CD4-positive, alpha-beta T cell treated with Interleukin-4 for 1 hour (primary cell): ENCODE measurements at places on chromosomes 11 and 22.

DNA sequence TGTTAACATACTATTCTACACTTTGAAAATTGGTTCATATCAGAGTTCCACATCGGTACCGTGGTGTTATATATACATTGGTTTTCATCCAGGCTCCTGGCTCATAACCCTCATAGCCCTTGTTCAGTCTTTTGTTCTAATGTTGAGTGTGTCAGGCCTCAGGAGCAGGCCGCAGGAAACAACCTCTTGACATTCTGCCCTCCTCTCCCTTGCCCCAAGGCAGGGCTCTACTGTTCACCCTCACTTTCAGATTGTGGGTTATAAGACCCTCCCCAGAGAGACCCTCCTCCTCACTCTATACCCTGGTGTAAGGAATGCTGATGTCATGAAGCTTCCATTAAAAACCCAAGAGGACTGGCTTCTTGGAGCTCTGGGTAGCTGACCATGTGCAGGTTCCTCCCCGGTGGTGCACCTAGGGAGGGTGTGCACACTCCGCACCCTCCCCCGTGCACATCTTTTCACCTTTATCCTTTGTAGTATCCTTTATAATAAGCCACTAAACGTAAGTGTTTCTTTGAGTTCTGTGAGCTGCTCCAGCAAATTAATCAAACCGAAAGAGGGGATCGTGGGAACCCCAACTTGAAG lies 12.1 kb downstream of the SSH3 start:
- DNase-seq, result no peak

GRCh38 chr11:1168256-1168655 lies 10.5 kb downstream of the MUC5AC start:
- DNase-seq, result no peak

DNA sequence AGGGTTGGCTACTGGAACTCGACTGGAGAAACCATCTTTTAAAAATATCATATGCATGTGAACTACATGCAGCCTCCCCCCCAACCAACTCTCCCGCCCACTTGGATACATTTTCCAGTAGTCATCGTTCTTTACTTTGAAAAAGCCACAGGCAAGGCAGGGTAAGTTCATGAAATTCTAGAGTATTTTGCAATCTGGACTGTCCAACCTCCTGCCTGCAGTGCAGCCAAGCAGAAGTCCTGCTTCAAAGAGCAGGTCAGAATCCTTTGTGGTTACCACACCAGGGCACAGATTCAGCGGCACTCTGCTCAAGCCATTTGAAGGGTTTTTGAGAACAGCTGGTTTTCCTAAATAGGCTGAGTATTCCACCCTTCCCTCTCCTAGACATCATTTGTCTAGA lies 12.1 kb downstream of the ELF5 start:
- DNase-seq, result no peak

DNA sequence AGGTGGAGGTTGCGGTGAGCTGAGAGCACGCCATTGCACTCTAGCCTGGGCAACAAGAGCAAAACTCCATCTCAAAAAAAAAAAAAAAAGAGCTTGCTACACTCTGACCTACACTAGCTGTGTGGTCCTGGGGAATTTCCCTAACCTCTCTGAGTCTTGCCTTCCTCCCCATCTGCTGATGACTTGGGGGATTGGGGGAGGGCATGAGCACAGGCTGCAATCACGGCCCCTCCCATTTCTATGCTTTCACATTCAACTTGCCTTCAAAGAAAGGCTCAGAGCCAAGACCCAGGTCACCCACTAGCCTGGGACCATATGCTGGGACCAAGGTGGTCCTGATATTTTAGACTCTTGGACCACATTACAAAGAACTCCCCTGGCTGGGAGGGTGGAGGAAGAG lies 39.8 kb upstream of the TEF start:
- DNase-seq, result no peak

- DNase-seq, result peak; percentile 80
These were observed 46.4 kb downstream of the CD82 start for GRCh38 chr11:44611687-44612434.

- DNase-seq, result no peak
These were observed 231.0 kb downstream of the DDX10 start for GRCh38 chr11:108895579-108896480.

DNA sequence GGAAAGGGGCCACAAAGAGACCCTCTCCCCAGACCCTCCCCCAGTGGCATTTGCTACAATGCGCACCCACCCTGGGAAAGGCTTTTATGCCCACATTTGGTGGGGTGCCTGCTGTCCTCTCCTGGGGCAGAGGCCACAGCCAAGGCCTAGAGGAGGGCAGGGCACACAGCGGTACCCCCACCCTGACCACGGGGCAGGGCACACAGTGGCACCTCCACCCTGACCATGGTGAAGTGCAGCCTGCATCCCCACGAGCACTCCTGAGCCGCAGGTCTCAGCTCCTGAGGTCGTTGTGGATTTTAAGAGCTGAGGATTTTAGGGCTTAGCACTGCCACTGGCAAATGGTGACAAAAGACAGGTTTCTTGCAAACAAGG lies 34.1 kb downstream of the CERK start:
- no peak for DNase-seq

GRCh38 chr22:28980326-28980725 lies 81.3 kb downstream of the C22orf31 start:
- no peak for DNase-seq

DNA sequence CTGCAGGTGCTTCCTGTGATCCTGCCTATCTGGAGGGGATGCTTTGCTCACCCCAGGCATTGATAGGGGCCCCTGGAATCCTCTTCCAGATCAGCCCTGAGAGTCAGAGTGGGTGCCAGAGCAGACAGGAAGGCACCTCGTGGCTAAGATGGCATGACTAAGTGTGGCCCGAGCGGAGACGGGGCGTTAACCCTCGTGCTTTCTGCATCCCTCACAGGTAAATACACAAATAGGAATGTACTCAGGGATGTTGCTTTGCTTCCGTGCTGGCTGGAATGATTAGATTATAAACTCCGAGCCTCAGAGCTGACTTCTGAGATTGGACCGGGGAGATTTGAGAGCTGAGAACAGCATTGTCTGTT lies 312.7 kb upstream of the B3GAT1 start:
- DNase-seq, result no peak

DNA sequence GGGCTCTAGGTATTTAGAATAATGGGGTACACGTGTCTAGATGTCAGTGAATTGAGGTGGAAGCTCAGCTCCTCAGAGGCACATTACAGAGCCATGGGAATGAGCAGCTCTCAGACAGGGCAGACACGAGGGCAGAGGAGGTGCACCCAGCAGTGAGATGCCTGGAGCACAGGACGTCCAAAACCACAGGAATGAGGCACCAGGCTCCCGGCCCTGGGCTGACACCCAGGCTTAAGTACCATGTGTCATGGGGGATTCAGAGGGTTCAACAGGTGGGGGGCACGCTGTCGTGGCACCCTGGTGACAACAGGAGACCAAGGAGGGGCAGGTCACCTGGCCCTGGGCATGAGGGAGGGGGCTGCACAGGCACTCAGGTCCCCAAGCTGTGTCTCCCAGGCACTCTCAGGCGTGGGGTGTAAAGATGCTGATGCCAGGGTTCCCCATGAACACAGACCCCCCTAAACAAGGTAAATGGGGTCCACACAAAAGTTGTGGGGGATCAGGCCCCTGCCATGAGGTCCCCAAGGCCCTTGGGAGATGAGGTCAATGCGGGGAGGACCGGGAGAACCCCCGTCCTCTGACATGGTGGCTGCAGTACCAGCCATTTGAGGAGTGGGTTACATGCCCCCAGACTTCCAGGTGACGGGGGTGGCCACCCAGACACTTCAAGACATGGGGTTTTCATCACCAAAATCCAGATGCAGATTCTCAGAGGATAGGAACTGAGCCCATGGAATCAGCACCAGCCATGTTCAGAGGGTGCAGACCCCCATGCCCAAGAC lies 5.6 kb upstream of the SYT8 start:
- DNase-seq, result no peak

DNA sequence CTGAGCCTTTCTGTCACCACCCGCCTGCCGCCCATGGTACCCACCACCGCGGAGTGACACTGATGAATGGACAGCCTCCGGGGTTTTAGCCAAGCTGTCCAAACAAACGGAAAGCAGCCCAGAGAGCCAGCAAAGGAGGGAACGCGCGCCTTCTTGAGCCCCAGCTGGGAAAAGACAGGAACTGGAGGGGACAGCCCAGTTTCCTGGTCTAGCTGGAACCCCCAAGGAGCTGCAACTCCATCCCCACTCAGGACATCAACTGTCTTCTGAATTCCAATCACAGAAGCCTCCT lies 33.7 kb downstream of the SHISAL1 start:
- DNase-seq, result no peak

DNA sequence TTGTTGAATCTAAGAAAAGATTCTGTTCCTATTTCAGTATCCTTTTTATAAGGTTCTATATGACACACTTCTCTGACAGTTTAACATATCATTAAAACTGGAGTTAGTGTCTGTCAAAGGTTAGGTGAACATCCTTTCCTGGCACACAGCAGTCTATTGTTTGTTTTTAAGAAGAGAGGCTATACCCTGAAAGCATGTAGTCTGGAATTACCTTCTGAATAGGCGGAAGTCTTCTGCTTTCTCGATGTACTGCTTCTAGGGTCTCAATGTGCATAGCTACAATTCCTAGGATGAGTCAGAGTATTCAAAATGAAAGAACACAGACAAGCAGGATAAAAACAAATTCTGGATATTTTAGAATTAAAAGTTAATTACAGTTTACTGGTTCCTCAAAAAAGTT lies 188.6 kb downstream of the SWAP70 start:
- no peak for DNase-seq

- no peak for DNase-seq
These were observed 14.8 kb downstream of the PIWIL4 start for GRCh38 chr11:94581926-94582325.

- no peak for DNase-seq
These were observed 441.8 kb downstream of the TBC1D22A start for GRCh38 chr22:47204002-47204979.

- no peak for DNase-seq
These were observed 224.8 kb upstream of the RAG2 start for GRCh38 chr11:36822829-36823228.

- DNase-seq, result no peak
These were observed 1.4 kb downstream of the MOV10L1 start for GRCh38 chr22:50091092-50091768.

GRCh38 chr11:88494848-88495247 lies 157.3 kb upstream of the CTSC start:
- no peak for DNase-seq

- DNase-seq, result no peak
These were observed 330.1 kb upstream of the PLET1 start for GRCh38 chr11:112590764-112591163.

DNA sequence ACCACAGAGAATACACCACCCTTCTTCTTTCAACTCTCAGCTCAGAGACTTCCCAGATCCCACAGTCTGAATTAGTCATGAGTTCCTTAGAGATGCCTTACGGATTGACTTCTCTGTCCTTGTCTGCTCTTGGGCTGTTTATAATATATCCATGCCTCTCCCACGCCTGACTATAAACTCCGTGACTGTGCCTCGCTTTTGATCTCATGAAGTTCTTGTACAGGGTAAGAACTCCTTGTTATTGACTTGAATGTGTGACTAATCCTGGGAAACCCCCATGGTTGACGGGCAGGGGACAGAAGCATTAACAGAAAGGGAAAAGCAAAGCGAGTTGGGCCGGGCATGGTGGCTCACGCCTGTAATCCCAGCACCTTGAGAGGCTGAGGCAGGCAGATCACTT lies 62.4 kb upstream of the POU2AF1 start:
- DNase-seq, result no peak
